ENCODE measurements at places on chromosomes 16 and 17.

DNA sequence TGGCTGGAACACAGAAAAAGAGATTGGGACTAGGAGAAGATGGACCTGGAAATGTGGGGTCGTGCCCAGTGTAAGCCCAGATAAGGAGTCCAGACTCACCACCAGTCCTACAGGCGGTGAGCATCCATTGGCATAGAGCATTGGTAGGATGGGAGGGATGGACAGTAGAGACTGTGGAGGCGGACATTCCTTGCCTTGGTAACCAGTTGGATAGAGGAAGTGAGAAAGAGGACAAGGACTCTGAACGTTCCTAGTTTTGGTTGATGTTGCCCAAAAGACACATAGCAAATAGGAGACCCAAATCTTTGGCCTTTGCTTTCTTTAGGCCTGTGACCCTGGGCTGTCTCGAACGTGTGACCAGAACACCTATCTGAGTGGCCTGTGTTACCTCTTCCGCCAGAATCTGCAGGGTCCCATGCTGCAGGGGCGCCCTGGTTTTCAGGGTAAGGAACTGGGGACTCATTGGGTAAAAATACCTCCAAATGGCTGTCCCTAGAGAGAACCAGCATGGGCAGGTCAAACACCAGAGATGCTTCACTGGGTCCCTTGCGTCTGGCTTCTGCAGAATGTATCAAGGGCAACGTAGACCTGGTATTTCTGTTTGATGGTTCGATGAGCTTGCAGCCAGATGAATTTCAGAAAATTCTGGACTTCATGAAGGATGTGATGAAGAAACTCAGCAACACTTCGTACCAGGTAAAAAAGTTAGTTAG lies 6.4 kb downstream of the ITGAL start:
- peaks cover 55% of the 10 kb centered on the region for H3K4me1 ChIP-seq
- peaks cover 77% of the 10 kb centered on the region for H3K36me3 ChIP-seq
- no peak overlapping the region for H3K4me3 ChIP-seq
- no peaks in the 10 kb centered on the region for H3K27me3 ChIP-seq

DNA sequence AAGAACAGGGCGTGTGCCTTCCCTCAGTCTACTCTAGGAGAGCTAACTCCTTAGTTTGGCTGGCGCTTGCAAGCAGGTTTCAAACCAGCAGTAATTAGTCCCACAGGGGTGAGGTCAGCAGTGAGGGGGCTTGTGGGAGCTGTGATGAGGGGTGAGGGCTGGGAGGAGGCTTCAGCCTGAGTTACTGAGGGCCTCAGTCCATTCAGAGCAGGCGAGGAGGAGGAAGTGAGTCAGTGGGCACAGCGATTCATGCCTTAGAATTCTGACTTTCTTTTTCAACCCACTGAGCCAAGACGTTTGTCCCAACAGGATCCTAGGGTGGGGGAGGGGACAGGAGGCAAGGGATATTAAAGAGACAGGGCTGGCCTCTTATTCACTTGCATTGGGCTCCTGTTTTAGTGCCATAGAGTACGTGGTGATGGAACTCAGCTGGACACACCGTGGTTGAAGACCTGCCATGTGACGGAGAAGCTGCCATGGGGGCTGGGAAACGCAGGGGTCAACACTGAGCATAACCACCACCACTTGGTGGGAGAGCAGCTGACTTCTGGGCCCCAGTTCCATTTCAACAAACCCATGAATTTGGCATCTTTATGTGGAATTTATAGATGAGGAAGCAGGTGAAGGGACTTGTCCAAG lies 8.3 kb upstream of the ITGA3 start:
- no peak overlapping the region for H3K4me3 ChIP-seq
- peak overlapping the region; percentile 26 for H3K27ac ChIP-seq
- peaks cover 31% of the 10 kb centered on the region for H3K4me1 ChIP-seq
- peak; percentile 64 for DNase-seq
- no peaks in the 10 kb centered on the region for H3K36me3 ChIP-seq

GRCh38 chr16:14205666-14206065 lies 134.5 kb downstream of the MRTFB start:
- peak; percentile 10 for DNase-seq
- H3K4me1 ChIP-seq, result peaks cover 2% of the 10 kb centered on the region
- peaks cover 2% of the 10 kb centered on the region for H3K36me3 ChIP-seq
- no peak overlapping the region for H3K27ac ChIP-seq
- no peak overlapping the region for H3K4me3 ChIP-seq
- no peaks in the 10 kb centered on the region for H3K27me3 ChIP-seq

GRCh38 chr17:47785538-47786123 lies 36.0 kb downstream of the OSBPL7 start:
- H3K27me3 ChIP-seq, result peaks cover 32% of the 10 kb centered on the region
- DNase-seq, result peak; percentile 68
- no peak overlapping the region for H3K27ac ChIP-seq
- H3K4me3 ChIP-seq, result no peak overlapping the region
- no peaks in the 10 kb centered on the region for H3K36me3 ChIP-seq

GRCh38 chr17:65346166-65346565 lies 209.0 kb downstream of the RGS9 start:
- no peak for DNase-seq
- H3K27me3 ChIP-seq, result peaks cover 10% of the 10 kb centered on the region
- H3K4me1 ChIP-seq, result peaks cover 12% of the 10 kb centered on the region

- no peak overlapping the region for H3K4me3 ChIP-seq
- peaks cover 82% of the 10 kb centered on the region for H3K4me1 ChIP-seq
- peaks cover 3% of the 10 kb centered on the region for H3K27me3 ChIP-seq
- peak; percentile 36 for DNase-seq
Observed at GRCh38 chr16:27285676-27286196, 17.2 kb upstream of the NSMCE1 start.

GRCh38 chr17:82935966-82936767 lies 96.3 kb upstream of the ZNF750 start:
- no peak overlapping the region for H3K4me3 ChIP-seq
- no peak for DNase-seq
- H3K36me3 ChIP-seq, result peaks cover 39% of the 10 kb centered on the region
- no peaks in the 10 kb centered on the region for H3K27me3 ChIP-seq

DNA sequence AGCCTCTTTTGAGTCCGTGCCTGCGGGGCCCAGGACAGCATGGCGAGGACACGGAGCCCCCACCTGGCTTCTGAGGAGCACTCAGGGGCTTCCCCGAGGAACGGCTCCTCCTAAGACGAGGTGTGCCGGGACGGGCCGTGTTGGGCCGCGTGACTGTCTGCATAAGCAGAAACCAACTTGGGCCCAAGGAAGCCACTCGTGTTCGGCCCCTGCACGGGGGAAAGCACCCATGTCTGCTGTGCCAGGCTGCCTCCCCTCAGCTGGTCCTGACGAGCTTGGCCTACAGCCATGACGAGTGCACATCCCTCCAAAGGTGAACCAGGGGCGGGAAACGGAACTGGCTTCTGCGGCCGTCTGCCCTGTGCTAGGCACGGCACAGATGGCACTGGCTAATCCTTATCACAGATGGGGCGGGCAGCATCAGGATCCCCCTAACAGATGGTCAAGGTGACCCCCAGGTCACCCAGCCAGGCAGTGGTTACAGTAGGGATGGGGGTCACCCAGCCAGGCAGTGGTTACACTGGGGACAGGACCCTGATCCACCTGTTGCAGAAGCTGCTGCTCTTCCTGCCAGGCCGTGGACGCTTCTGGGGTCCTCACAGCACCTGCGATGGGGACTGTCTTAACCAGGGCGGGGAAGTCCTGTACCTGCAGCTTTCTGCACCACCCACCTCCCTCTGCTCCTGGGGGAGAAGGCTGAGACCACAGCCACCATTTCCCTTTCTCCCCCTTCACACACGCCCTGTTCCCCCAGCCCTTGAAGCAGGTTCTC lies 25.6 kb downstream of the MRM3 start:
- H3K4me1 ChIP-seq, result no peaks in the 10 kb centered on the region
- no peak overlapping the region for H3K4me3 ChIP-seq
- H3K27ac ChIP-seq, result no peak overlapping the region
- H3K36me3 ChIP-seq, result no peaks in the 10 kb centered on the region
- peaks cover 8% of the 10 kb centered on the region for H3K27me3 ChIP-seq

GRCh38 chr17:62781831-62782251 lies 26.3 kb downstream of the MARCHF10 start:
- no peaks in the 10 kb centered on the region for H3K4me1 ChIP-seq
- no peak for DNase-seq
- peaks cover 13% of the 10 kb centered on the region for H3K27me3 ChIP-seq
- H3K27ac ChIP-seq, result no peak overlapping the region

DNA sequence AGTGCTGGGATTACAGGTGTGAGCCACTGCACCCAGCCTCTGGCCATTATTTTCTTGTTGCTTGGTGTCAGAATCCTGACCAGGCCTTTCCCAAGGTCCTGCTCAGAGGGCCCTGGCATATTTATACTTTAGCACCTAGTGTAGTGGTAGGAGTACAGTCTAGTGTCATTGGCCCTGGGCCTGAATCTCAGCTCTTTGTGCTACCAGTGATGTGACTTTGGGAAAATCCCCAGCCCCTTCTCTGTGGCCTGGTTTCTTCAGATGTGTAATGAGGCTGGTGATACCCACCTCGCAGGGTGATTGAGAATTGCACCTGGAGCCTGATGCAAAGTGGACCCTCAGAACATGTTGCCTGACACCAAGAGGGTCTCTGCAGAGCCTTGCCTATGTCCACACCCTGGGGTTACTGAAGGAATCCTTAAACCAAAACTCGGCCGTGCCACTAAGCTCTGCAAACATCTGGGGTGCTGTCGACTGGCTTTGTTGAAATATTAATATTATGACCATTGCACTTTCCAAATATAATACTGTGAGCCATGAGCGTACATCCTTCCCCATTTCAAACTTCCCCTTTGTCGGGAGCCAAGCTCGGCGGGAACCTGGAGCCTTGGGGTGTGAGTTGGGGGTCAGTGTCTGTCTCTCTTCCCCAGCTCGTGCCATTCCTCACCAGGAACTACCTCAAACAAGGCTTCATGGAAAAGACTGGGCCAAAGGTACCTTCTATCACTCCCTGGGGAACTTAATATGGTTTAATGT lies 18.0 kb upstream of the RNF135 start:
- H3K36me3 ChIP-seq, result no peaks in the 10 kb centered on the region
- DNase-seq, result no peak
- H3K27me3 ChIP-seq, result no peaks in the 10 kb centered on the region
- no peak overlapping the region for H3K27ac ChIP-seq

DNA sequence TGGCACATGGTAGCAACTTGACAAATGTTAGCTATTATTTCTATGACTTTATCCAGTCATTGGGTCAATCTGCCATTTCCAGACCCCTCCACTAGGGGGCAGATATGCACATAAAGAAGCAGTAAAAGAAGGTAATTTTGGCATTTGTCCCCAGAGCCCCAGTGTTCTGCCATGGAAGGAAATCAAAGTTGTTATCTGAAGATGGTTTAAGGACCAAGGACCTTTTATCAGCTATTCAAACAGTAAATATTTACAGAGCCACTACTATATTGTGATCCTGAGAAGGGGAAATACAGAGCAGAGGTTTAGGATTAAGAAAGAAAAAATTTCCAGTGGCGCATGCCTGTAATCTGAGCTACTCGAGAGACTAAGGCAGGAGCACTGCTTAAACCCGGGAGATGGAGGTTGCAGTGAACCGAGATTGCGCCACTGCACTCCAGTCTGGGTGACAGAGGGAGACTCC lies 20.0 kb downstream of the TRAF4 start:
- peaks cover 25% of the 10 kb centered on the region for H3K4me1 ChIP-seq
- peaks cover 20% of the 10 kb centered on the region for H3K36me3 ChIP-seq
- peak; percentile 87 for DNase-seq
- H3K27me3 ChIP-seq, result no peaks in the 10 kb centered on the region
- no peak overlapping the region for H3K4me3 ChIP-seq

GRCh38 chr17:32914181-32914580 lies 13.8 kb upstream of the TMEM98 start:
- no peaks in the 10 kb centered on the region for H3K36me3 ChIP-seq
- peak; percentile 56 for DNase-seq
- H3K27me3 ChIP-seq, result peaks cover 8% of the 10 kb centered on the region
- H3K4me3 ChIP-seq, result no peak overlapping the region
- H3K4me1 ChIP-seq, result peaks cover 17% of the 10 kb centered on the region

- no peaks in the 10 kb centered on the region for H3K4me1 ChIP-seq
- no peaks in the 10 kb centered on the region for H3K36me3 ChIP-seq
- no peak overlapping the region for H3K4me3 ChIP-seq
- no peak for DNase-seq
- H3K27me3 ChIP-seq, result peaks cover 21% of the 10 kb centered on the region
Observed at GRCh38 chr17:55659661-55660060, 63.0 kb downstream of the TMEM100 start.

DNA sequence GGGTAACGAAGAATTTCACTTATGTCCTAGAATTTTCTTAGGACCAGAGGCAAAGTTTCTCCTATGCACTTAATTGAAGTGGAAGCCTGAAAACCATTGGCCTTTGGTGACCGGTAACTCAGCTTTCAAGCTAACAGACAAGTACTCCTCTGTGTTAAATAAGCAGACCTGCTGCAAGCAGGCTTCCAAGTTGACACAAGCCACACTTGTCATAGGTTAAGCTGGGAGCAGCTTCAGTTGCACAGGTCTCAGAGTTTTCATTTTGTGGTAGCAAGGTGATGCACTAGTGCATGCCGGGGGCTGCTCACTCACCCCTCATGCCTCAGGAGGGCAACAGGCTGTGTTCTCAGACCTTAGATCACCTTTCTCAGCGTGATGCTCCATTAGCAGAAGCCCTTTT lies 399.9 kb downstream of the UTP18 start:
- peaks cover 9% of the 10 kb centered on the region for H3K27me3 ChIP-seq
- DNase-seq, result no peak
- no peaks in the 10 kb centered on the region for H3K36me3 ChIP-seq
- H3K27ac ChIP-seq, result no peak overlapping the region

DNA sequence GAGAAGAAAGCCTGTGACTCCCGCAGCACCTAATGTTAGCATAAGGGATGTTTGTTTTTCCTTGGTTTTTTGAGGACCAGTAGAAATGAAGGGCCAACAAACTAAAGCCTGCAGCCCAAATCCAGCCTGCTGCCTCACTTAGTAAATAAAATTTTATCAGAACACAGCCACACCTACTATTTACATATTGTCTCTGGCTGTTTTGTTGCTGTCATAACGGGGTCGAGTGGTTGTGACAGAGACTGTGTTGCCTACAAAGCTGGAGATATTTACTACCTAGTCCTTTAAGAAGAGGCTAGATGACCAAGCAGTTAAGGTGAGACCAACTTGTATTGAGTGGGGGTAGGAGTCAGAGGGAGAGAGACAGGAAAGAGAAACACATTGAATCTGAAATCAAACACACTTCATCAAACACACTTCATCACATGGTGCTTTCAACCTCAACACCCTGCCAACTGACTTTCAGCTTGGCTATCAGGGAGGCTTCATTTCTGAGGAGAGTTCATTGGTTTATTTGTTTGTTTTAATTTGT lies 546.3 kb upstream of the CDH11 start:
- H3K27ac ChIP-seq, result no peak overlapping the region
- H3K4me3 ChIP-seq, result no peak overlapping the region

DNA sequence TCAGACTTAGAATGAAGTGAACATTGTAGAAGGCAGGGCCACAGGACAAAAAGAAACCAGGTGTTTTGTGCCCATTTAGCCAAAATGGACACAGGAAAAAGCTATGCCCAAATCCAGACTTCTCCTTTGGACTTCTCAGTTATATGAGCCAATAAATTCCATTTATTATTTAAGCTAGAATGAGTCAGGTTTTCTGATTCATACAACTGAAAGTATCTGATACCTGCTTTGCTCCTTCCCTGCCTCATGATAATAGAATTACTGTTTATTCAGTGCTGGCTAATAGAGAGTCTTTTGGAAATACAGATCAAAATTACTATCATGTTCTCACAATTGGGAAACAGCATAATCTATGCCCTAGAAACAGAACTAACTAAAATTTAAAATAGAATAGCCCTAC lies 8.7 kb upstream of the CPD start:
- no peak overlapping the region for H3K27ac ChIP-seq
- peaks cover 60% of the 10 kb centered on the region for H3K4me1 ChIP-seq
- H3K36me3 ChIP-seq, result peaks cover 2% of the 10 kb centered on the region
- H3K4me3 ChIP-seq, result no peak overlapping the region
- no peak for DNase-seq
- no peaks in the 10 kb centered on the region for H3K27me3 ChIP-seq

- no peak overlapping the region for H3K4me3 ChIP-seq
- no peaks in the 10 kb centered on the region for H3K36me3 ChIP-seq
- no peaks in the 10 kb centered on the region for H3K4me1 ChIP-seq
- H3K27me3 ChIP-seq, result no peaks in the 10 kb centered on the region
- DNase-seq, result no peak
Observed at GRCh38 chr17:64689106-64689505, 27.0 kb upstream of the SMURF2 start.
